Activated CD4-positive, alpha-beta T cell treated with anti-CD3 and anti-CD28 coated beads for 1 hour (primary cell): ENCODE measurements at places on chromosomes 2 and 18.
A peak's percentile ranks its signal among the peaks of the same experiment; 100 is the strongest.

DNA sequence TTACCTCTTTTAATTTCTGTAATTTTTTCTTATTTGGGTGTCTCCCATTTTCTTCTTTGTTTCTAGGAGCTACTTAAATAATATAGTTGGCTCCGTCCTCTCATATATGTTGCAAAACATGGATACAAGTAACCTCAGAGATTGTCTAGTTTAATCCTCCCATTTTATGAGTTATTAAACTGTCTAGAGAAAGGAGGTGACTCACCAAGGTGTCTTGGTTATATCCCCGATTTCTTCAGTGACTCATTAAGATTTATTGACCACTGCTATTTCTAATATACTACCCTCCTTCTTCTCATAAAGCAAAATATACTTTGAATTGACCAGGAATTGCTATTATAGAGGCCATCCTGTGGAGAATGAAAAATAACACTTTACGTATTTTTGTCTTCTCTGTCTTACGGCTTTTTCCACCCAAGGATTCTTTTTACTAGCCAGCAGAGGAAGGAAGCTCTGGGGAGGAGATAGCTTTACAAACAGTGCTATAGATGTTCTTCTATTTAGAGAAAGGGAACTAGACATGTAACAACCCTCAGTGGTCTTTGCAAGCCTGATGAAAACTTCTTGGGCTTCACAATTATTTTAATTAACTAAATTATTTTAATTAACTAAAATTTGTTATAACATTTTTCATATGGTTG lies 300.4 kb upstream of the TNP1 start:
- DNase-seq: no peak

GRCh38 chr2:47118581-47118980 lies 36.5 kb downstream of the STPG4 start:
- no peak for DNase-seq

GRCh38 chr2:64924170-64924934 lies 64.8 kb upstream of the SLC1A4 start:
- no peak for DNase-seq

GRCh38 chr2:63189026-63189425 lies 138.4 kb downstream of the OTX1 start:
- DNase-seq: no peak

DNA sequence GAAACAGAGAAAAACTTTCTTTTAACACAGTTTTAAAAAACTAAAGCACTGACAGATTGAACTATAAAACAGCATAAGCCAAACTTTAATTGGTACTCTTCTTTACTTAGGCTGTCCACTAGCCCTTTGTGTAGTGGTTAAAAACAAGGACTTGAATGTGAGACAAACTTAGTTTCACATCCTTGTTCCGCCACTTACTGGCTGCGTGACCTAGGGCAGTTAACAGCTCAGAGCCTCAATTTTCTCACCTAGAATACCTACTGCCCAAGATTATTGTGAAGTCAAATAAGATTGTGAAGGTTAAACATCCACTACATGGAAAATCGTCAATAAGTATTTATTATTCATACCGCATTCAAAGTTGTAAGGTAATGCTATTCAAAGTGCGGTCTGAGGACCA lies 2.0 kb downstream of the WDR35 start:
- DNase-seq: no peak

GRCh38 chr2:38608755-38609154 lies 6.0 kb upstream of the HNRNPLL start:
- no peak for DNase-seq

DNA sequence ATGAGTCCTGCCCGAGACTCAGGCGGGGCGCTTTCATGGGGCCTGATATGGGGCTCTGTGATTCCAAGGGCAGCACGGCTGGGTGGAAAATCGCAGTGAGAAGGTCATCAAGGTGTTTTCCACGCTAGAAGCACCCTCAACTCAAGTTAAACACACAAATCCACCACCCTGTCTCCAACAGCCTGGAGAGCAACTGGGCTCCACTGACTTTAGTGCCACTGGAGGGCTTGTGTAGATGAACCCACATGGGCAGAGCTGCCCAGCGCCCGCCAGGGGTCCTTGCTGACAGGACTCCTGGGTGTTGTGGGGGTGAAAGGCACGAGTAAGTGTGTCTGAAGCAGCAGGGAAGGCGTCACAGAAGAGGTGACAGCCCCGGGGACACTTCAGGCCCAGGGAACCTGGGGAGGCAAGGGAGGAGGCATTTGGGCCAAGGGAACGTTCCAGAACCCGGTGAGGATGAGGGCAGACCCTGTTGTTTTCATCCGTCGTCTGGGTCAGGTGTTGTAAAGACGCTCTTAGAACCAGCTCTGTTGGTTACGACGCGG lies 51.8 kb upstream of the CTDP1 start:
- no peak for DNase-seq

DNA sequence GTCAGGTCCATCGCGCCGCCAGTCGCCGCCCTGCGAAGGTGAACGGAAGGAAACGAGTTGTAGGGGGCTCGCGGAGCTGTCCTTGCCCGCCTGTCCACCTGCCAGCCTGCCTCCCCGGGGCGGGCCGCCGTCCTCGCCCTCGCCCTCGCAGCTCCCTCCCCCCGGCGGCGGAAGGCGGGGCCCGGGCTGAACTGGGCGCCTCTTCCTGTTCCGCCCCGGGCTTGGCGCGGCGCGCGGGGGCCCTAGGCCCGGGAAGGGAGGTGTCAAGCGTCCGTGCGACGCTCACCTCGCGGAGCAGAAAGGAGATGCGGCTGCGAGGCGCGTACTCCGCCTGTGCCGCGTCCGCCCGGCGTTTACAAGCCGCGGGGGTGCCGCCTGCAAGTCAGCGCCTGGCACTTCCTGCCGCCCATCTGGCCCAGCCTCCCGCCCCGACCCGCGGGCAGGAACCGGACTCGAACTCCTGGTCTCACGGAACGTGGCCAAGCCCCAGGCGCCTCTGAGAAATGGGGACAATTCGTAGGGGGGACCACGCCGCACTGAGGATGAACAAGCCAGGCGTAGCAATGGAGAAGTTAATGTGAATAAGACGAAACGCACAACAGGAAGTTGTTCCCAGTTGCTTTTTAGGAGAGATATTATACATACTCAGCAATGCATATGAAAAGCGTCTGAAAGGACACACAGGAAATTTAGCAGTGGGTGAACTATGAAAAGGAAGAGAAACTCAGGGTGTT lies at the start of gene CNPPD1:
CNPPD1 (minus strand) TSS at position 108 of the 734 bp plus-strand sequence; CDS start at position 11, 97 bp downstream.
- DNase-seq: peak; percentile 76

DNA sequence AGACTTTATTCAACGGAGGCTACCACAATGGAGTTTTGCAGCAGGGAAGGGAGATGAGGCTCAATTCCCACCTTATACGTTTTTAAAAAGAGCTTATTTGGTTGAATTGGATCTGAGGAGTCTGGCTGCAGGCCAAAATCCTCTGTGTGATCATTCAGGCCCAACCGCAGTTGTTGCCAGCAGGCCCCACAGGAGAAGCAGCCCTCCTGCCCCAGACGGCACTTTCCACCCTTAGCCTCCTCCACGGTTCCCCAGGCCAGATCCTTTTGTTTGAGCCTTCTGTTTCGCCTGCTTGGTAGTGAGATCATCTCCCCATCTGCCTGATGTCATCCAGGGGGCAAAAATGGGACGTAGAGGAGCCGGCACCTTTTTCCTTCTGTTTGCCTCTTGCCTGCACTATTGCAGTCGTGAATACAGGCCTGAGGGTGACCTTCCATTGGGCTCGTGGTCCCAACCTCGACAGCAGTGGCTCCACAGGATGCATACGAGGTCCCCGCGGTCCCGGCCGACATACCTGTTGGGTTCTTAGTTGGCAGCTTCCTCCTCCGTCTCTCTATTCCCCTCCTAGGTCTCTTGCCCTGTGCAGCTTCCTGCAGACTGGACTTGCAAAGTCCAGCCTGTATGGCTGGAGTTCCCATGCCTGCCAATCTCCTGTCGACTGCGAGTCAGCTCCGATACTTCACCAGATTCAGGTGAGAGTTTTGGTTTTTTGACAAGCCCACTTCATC lies 9.3 kb upstream of the GPR35 start:
- DNase-seq: no peak

GRCh38 chr2:21939967-21940366 lies 816.2 kb downstream of the TDRD15 start:
- DNase-seq: no peak

DNA sequence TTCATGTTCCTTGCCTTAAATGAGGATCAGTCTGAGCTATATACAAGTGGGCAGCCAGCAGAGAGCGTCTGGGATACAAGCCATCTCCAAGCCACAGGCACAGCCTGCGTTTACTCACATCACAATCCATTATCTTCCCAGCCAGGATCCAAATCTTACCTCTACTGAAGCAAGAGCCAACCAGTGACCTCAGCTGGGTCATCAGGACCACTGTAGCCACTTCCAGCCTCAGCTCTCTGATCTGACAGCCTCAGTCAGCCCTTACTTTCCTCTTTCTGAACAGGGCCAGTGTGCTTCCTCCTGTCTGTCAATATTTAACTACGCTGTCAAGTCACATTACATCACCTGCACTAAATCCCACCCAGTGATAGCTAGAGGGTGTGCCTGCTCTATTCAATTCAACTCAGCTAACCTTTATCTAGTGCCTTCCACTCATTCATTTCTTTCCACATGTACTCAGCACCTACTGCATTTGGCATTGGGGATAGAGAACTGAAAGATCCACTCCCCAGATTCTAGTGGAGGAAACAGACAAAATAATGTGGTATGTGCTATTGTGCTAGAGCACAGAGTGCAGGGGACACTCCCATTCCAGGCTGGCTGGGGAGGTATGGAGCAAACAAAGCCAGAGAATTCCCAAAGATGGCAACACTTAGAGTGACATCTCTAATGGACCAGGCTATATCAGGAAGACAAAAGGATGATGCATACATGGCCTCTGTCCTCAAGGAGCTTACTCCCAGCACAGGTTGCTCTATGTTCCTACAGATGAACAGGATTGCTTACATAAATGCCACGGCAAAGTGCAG lies 146.5 kb downstream of the NCKAP5 start:
- no peak for DNase-seq

GRCh38 chr18:53991805-53992204 lies 232.7 kb downstream of the MBD2 start:
- DNase-seq: no peak

- DNase-seq: no peak
Observed at GRCh38 chr2:41706286-41706685, 341.5 kb upstream of the PKDCC start.

DNA sequence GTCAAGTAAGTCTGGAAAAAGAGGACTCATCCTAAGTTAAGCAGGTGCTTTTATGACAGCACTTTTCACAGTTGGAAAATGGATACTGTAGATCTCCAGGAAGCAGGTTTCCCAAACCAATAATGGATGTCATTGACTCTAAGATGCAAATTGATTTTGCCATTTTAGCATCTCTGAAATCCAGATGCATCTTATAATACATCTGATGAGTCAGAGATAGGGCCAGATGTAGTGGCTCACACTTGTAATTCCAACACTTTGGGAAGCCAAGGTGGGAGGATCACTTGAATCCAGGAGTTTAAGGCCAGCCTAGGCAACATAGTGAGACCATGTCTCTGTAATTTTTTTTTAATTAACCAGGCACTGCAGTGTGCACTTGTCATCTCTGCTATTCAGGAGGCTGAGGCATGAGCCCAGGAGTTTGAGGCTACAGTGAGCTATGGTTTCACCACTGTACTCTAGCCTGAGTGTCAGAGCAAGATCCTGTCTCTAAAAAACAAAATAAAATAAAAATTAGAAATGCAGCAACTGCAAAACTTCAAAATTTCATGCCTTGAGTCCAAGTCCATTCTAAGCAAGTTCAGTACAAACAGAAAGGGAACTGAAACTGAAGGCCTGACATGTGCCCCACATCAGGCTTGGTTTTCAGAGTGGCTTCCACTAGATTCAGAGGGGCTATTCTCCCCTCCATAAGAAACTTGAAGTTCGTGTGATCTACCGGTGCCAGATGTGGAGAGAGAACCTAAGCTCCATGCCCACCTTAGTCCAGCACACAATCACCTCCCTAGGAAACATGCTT lies 267.8 kb upstream of the NCKAP5 start:
- DNase-seq: no peak

GRCh38 chr2:175576270-175576669 lies 394.8 kb upstream of the ATP5MC3 start:
- DNase-seq: no peak

GRCh38 chr2:101733257-101733993 lies 35.9 kb downstream of the MAP4K4 start:
- no peak for DNase-seq

DNA sequence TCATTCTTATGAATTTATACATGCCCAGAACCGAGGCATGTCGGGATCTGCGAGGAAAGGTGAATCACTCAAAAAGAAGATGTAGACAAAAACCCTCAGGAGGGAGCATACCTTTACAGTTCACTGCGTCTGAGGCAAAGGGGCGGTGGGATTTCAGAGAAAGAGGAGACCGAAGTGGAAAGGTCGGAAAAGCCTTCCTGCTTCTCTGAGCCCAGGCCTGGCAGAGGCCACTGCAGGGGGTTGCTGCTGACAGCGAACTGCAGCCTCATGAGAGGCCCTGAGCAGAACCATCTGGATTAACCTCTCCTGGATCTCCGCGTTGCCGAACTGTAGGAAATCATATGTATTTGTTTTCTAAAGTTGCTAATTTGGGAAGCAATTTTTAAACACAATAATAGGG lies 713.1 kb upstream of the SOX11 start:
- no peak for DNase-seq

DNA sequence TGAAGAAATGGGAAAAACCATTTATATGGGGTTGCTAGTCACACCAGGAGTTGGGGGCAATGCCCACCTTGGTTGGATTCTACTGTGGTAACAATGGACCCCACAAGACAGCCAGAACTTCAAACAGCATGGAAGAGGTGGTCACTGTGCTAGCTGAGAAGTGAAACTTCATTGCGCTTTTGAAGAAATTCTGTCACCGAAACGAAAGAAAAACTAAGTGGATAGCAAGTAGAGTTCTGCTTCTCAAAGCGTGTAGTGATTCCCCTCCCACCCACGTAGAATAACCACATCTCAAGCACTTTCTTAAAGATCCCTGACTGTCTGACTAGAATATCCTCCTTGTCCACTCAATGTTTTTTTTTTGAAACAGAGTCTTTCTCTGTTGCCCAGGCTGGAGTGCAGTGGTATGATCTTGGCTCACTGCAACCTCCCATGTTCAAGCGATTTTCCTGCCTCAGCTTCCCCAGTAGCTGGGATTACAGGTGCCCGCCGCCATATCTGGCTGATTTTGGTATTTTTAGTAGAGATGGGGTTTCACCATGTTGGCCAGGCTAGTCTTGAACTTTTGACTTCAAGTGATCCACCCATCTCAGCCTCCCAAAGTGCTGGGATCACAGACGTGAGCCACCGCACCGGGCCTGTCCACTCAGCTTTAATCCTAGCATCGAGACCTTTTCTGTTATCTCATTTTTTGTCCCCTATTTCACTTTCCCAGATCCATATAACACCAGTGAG lies 30.1 kb upstream of the CCL20 start:
- DNase-seq: no peak

- DNase-seq: no peak
Observed at GRCh38 chr2:233084488-233084887, 24.3 kb downstream of the INPP5D start.

DNA sequence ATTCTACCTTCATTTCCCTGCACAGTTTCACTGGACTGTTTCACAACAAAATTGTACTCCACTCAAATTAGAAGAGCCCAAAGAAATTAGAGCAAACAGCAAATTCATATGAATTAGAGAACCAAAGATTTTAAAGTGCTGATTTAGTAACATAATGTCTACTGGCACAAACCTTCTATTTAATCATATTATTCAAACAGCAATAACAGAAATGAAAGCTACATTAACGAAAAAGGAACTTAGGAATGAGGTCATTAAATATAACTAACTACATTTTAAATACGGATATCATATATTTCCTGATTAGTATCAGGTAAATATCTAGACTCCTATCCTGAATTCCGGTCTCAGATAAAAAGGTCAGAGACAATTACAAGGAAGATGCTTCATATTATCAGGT lies 5.1 kb downstream of the C18orf32 start:
- no peak for DNase-seq

- DNase-seq: no peak
Observed at GRCh38 chr2:96913117-96913397, 43.2 kb upstream of the SEMA4C start.
